Stomach (tissue), 19 donors: ENCODE measurements at places on chromosomes 11 and 22. TPM values are rescaled to one million over a fixed set of nuclear protein-coding genes. Genes with fewer than 3 reads are reported as not detected.

GRCh38 chr11:64053699-64054098, 18.0 kb downstream of the FLRT1 start:
- H3K27me3 ChIP-seq, result no peaks in the 10 kb centered on the region
- H3K4me3 ChIP-seq, result no peak overlapping the region
- DNase-seq, result no peak
- H3K4me1 ChIP-seq, result peaks cover 4% of the 10 kb centered on the region
- no peaks in the 10 kb centered on the region for H3K36me3 ChIP-seq

DNA sequence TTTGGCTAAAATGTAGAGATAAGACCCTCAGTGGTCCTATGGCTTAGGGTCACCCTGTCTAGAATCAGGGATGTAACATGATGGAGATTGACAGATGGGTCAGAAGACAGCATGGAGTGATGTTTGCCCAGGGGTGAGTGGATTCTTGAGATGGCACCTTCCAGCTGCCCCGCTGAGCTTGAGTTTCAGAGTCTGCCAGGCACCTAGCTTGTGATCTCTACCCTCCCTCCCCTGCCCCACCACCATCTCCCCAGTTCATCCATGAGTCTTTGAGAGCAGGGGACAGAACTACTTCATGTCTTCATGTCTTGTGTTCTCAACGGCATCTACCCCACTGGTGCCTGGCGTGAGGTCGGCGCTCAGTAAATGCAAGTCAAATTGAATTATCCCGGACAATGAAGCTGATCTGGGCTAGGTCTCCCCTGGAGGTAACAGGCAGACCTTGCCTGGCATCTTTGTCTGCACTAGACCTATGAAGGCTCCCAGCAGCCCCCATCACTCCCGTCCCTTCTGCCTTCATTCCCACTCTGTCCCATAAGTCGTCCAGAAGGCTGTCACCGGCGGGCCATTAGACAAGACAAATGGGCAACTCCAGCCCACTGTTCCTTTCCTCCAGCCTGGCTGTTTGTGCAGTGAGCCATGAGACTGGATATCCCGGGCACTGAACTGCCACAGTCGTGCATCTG, 239.2 kb upstream of the TBCEL start:
- H3K27me3 ChIP-seq, result peaks cover 45% of the 10 kb centered on the region
- no peaks in the 10 kb centered on the region for H3K36me3 ChIP-seq
- no peak for DNase-seq
- H3K4me3 ChIP-seq, result no peak overlapping the region
- no peaks in the 10 kb centered on the region for H3K4me1 ChIP-seq

GRCh38 chr11:44221992-44222391, 87.9 kb downstream of the ALX4 start:
- no peaks in the 10 kb centered on the region for H3K36me3 ChIP-seq
- no peaks in the 10 kb centered on the region for H3K27me3 ChIP-seq
- H3K4me3 ChIP-seq, result no peak overlapping the region
- no peak for DNase-seq

DNA sequence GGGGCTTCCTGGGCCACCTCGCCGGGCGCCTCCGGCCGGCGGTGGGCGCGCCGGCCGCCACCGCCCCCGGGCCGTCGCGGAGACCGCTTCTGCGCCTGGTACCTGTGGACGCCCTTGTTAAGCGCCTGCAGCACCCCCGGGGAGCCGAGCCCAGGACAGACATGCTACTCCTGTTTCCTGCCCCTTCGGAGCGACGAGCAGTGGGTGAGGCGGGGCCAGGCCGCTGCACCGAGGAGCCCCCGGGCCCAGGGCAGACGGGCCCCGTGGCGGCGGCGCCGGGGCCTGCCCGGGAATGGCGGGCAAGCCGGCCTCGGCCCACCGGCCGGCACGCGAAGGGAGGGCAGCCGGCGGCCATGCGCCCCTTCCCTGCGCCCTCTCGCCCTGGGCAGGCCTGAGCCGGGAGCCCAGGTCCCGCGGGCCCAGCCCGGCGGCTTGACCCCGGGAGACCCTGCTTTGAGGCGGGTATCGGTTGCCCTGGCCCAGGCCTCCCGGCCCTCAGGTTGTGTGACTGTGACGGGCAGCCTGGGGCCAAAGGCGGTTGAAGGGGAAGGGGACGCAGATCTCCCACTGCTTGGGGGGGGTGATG, 789 bp upstream of the KDM2A start:
- no peaks in the 10 kb centered on the region for H3K36me3 ChIP-seq
- H3K4me1 ChIP-seq, result peaks cover 38% of the 10 kb centered on the region
- H3K27ac ChIP-seq, result peak overlapping the region; percentile 97
- no peaks in the 10 kb centered on the region for H3K27me3 ChIP-seq

DNA sequence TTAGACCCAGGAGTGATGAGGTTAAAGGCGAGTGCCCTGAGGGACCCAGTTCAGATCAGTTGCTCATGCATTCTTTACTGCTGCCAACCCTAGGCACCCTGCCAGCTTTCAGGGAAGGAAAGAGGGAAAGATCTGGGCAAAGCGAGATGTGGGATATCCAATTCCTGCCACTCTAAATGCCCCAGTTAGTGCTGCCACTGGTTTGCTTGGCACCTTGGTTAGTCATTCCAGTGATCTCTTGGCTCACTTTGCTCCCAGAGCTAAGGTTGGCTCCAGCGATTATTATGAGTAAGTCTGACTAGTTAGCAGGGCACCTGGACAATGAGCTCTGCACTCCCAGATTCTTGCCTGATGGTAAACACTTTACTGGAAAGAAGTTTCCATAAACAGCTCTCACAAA, 85.0 kb downstream of the INSC start:
- H3K4me3 ChIP-seq, result no peak overlapping the region
- peaks cover 20% of the 10 kb centered on the region for H3K4me1 ChIP-seq
- no peak overlapping the region for H3K27ac ChIP-seq
- no peaks in the 10 kb centered on the region for H3K27me3 ChIP-seq
- no peaks in the 10 kb centered on the region for H3K36me3 ChIP-seq

DNA sequence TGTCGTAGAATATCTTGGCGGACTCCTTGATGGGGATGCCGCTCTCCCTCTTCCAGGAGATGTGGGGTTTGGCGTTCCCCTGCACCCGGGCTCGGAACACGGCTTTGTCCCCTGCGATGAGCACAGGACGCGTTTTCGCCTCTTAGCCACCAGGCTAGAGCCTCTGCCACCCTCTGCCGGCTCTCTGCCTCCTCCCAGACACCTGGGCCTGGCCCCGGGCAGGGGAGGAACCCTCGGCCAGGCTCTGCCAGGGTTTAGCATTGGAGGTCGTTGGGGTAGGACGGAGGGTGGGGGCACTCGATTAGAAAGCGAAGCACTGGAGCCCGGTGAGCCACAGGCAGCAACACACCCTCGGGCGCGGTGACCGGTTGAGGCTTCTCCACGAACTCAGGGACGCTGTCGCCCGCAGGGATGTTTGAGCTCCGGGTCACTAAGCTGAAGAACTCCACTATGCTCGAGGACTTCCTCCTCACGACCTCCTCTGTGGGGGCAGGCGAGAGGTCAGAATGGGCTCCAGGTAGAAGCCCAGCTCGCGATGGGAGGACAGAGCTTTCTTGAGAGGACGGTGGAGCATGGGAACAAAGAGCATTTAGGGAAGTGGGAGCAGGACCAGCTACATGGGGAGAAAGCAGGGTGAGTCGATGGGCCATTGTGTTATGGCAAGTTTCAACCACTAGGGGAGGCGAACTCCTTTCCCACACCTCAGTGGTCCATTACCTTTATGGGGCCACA, 4.3 kb downstream of the IGSF22 start:
- no peaks in the 10 kb centered on the region for H3K36me3 ChIP-seq
- peak overlapping the region; percentile 61 for H3K4me3 ChIP-seq
- H3K4me1 ChIP-seq, result peaks cover 22% of the 10 kb centered on the region
- H3K27ac ChIP-seq, result peak overlapping the region; percentile 70

DNA sequence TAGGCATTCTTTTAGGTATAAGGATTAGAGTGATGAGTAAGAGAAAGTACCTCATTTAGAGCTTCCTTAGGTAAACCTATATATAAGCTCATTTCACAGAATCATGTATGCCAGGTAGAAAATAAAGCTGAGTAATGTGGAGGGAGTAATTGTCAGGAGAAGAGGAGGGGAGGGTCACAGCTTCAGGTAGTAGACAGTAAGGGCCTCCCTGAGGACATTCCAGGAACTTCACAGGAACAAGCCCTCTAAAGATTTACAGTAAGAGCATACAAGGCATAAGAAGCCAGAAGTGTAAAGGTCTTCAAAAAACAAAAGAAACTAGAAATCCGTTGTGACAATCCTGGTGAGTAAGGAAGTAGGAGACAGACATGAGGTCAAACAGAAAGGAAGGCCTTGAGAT, 57.6 kb downstream of the USP47 start:
- peaks cover 55% of the 10 kb centered on the region for H3K36me3 ChIP-seq
- no peak for DNase-seq
- no peaks in the 10 kb centered on the region for H3K27me3 ChIP-seq

DNA sequence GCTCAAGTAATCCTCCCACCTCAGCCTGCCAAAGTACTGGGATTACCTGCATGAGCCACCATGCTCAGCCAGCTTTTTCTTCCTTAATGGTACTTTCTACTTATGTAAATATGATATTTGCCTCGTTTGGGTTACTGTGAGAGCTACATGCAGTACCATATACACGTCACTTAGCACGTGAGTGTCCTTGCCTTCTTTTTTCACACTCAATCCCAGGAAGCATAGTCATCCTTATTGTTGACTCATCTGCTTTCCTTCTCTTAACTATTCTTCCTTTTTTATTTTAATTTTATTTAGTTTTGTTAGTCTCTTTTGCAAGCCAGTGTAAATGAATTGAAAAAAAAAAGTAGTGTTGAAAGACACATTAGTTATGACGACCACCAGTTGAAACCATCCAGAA, 205.9 kb downstream of the HIPK3 start:
- no peak overlapping the region for H3K4me3 ChIP-seq
- no peaks in the 10 kb centered on the region for H3K4me1 ChIP-seq
- no peaks in the 10 kb centered on the region for H3K36me3 ChIP-seq
- no peak overlapping the region for H3K27ac ChIP-seq

DNA sequence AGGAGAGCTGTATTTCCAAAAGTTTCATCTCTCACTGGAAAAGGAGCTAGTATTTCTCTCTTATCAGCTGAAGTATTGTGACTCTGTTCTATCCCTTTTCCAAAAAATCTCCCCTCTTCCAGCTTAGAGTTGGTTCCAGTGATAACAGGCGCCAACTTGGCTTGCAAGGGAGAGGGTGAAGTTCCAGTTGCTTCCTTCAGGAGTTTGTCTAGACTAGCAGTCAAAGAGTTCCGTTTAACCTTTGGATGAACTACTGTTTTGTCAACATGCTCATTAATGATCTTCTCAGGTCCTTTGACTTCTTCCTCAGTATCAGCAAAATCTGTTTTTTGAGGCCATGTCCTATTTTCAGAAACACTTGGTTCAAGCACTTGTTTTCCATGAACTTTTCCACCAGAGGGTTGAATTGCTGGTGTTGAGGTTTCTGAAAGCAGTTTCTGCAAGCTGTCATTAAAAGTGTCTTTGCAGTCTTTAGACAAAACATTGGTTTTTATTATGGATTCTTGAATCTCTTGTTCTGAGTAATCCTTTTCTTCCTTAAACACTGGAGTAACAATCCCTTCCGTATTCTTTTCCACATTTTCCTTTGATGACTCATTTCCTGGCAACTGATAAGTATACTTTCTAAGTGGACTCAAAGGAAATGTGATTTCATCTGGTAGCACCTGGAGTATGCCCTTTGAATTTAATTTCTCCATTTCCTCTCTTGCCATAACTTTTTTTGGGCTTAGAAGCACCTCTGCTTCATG, 39.7 kb upstream of the CCDC89 start:
- H3K27me3 ChIP-seq, result no peaks in the 10 kb centered on the region
- H3K27ac ChIP-seq, result peak overlapping the region; percentile 15
- DNase-seq, result peak; percentile 46
- H3K36me3 ChIP-seq, result peaks cover 10% of the 10 kb centered on the region
- no peaks in the 10 kb centered on the region for H3K4me1 ChIP-seq
- no peak overlapping the region for H3K4me3 ChIP-seq

GRCh38 chr11:130070846-130071200, 1.1 kb downstream of the APLP2 start:
- H3K4me3 ChIP-seq, result peak overlapping the region; percentile 88
- no peak for DNase-seq
- H3K27ac ChIP-seq, result peak overlapping the region; percentile 92
- no peaks in the 10 kb centered on the region for H3K27me3 ChIP-seq
- H3K4me1 ChIP-seq, result peaks cover 17% of the 10 kb centered on the region
- no peaks in the 10 kb centered on the region for H3K36me3 ChIP-seq

DNA sequence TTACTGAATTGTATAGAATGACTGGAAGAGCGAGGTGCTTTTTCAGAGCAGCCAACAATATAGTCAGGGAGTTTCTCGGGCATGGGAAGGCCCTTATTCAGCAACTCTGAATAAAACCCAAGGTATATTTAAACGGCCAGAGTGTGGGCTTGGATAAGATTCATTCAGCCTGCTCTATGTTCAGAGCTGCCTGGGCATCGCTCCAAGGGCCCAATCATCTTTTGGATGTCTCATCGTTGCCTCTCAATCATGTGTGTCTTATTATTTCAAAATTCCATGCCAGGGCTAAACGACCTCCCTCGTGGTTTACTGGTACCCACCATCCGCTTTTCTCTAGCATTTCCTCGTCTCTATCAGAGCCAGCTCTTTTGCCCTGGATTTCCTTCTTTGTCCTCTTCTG, 19.5 kb upstream of the NTM start:
- no peaks in the 10 kb centered on the region for H3K27me3 ChIP-seq
- no peak for DNase-seq
- no peak overlapping the region for H3K4me3 ChIP-seq
- no peaks in the 10 kb centered on the region for H3K4me1 ChIP-seq
- no peaks in the 10 kb centered on the region for H3K36me3 ChIP-seq

- H3K27ac ChIP-seq, result no peak overlapping the region
- no peak for DNase-seq
- peaks cover 21% of the 10 kb centered on the region for H3K4me1 ChIP-seq
- H3K4me3 ChIP-seq, result no peak overlapping the region
- H3K36me3 ChIP-seq, result no peaks in the 10 kb centered on the region
Observed at GRCh38 chr11:46597155-46597554, 3.3 kb upstream of the AMBRA1 start.

- H3K36me3 ChIP-seq, result no peaks in the 10 kb centered on the region
- no peak overlapping the region for H3K27ac ChIP-seq
- no peaks in the 10 kb centered on the region for H3K4me1 ChIP-seq
Observed at GRCh38 chr11:13280092-13280722, 2.6 kb downstream of the BMAL1 start.

- H3K27me3 ChIP-seq, result no peaks in the 10 kb centered on the region
- H3K27ac ChIP-seq, result peak overlapping the region; percentile 81
- H3K4me1 ChIP-seq, result peaks cover 50% of the 10 kb centered on the region
- no peak overlapping the region for H3K4me3 ChIP-seq
Observed at GRCh38 chr22:50309601-50309991, 2.1 kb upstream of the PLXNB2 start.

GRCh38 chr11:11586465-11586864, 35.3 kb downstream of the GALNT18 start:
- DNase-seq, result no peak
- no peaks in the 10 kb centered on the region for H3K36me3 ChIP-seq
- H3K4me1 ChIP-seq, result no peaks in the 10 kb centered on the region
- H3K4me3 ChIP-seq, result no peak overlapping the region
- no peak overlapping the region for H3K27ac ChIP-seq

Gene MRPL23
- polyA plus RNA-seq, result 317 TPM

Gene POU2AF3
- polyA plus RNA-seq, result 3.3 TPM

Gene SERPING1
- 84.4 TPM for polyA plus RNA-seq

Gene DERL3
- 6.2 TPM for polyA plus RNA-seq

Gene HPX
- polyA plus RNA-seq, result 2.0 TPM

Gene SLC15A3
- 33.6 TPM for polyA plus RNA-seq

Gene IL17REL
- polyA plus RNA-seq, result not detected
